MG63 (cell line): ENCODE measurements at places on chromosomes 16 and 17. TPM values are rescaled to one million over a fixed set of nuclear protein-coding genes. Genes with fewer than 3 reads are reported as not detected.

DNA sequence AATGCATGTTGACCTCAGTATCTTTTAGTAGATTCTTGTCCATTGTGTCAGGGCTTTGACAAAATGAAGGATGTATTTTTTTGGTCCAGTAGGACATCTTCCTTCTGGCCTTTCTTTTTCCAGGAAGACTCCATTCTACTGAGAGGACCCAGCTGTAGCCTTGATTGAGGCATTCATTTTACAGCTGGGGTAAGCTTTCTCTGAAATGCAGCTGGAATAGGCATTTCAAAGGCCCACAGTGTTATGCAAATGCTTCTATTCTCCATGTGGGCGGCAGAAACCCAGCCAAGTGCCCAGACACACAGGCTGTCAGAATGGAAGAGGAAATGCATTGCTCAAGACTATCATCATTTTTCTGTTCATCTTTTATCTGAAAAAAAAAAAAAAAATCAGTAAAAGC, 629.0 kb upstream of the CDH8 start:
- DNase-seq, result no peak

- peak; percentile 43 for DNase-seq
Measured at GRCh38 chr17:8060274-8060673, 21.4 kb downstream of the ALOX15B start.

- DNase-seq, result no peak
Measured at GRCh38 chr16:2962334-2963073, 1.6 kb upstream of the KREMEN2 start.

GAS2L2 gene
- total RNA-seq, result not detected in 2 replicates

DNA sequence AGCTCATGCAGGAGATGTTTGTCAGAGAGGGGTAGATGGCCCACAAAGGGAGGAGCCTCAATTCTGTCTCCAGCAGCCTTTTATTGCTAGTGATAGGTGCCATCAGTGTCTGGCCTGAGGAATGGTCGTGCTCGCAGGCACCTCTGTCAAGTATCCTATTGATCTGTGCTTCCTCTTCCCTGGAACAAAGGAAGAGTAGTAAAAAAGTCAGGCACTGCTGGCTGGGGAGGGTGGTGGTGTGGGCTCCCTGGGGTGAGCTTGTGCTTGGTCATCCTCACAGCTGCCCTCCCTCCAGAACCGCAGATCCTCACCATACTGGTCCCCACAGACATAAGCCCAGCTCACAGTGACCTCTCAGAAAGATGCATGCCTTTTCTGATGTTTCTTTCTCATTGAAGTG, 15.0 kb upstream of the SALL1 start:
- DNase-seq, result no peak

GRCh38 chr17:43591779-43592562, 45.8 kb upstream of the ETV4 start:
- peak; percentile 92 for DNase-seq

DNA sequence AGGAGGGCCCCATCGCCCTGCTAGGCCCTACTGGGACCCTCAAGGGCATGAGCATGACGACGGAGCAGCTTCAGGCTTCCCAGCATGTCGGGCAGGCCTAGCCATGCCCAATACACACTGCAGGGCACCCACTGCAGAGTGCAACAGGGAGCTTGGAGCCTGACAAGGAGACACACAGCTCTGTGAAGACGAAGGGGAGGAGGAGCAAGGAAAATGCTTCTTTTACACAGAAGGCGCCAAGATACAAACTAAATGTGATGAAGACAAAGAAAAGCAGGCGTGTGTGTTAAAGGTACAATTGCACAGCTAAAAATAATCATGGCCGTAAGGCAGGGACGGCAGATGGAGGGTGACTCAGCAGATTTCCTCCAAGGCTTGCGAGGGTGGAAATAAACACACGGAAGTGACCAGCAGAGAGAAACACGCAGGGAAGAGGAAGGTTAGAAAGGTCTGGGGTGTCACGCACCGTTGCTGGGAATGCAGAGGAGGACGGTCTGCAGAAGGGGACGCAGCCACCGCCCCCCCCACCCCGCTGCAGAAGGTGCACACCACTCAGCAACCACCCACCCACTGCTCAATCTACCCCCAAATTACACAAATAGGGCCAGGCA, 108.5 kb downstream of the ZNF778 start:
- peak; percentile 60 for DNase-seq

DNA sequence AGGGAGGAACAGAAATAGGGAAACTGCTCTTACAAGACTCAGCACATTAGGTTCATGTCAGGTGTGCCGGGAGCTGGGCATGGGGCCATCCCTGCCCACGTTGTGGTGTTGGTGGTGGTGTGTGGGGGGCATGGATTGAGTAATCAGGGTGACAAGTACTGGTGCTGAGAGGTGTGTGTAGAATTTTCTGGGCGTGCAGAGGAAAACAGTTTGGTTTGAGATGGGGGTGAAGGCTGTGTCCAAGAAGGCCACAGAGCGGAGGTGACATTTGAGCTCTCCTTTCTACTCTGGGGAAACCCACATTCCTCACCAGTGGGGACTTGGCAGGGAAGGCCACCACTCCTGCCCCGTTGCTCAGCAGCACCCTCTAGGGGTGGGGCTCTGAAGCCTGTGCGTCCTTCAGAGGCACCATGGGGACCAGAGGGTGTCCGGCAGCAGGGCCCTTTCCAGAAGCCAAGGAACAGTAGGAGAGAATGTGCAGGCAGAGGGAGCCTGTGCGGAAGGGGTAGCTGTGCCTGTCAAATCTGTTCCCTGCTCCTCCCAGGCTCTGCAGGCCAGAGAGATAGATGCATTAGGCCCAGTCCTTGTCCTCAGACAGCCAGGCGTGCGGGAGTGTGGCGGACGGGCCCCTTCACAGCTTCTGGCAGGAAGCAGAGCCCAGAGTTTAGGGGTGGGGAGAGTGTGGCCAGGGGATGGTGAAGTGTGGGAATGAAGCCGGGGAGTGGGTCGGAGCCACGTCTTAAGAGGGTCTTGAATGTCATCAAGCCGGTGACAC, 48.7 kb upstream of the GSE1 start:
- DNase-seq, result no peak

DNA sequence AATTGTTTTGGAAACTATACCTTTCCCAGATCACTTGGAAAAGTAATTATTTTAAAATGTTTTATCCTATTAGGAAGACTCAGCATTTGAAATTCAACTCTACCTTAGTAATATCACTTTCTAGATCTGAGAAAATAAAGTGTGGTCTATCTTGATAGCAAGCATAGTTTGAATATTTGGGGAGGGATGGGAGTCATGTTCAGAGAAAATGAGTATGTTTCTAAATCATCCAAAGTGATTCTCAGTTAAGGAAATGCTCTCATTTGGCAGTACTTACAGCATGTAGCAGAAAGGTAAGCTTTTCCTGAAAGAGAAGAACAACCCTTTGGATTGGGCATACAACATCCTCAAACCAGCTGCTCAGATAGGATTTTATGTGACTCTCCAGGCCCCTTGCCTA, 6.9 kb downstream of the C17orf75 start:
- no peak for DNase-seq

DNA sequence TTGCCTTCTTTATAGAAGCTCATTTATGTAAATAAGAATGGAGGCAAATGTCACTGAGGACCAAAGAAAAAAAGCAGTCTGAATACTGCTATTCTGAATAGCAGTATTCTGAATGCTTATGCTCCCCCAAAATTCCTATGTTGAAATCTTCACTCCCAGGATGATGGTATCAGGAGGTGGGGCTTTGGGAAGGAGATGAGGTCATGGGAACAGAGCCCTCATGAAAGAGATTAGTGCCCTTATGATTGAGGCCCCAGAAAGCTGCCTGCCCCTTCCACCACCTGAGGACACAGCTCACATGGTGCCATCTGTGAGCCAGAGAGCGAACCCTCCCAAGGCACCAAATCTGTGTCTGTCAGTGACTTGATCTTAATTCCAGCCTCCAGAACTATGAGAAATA, 28.8 kb downstream of the HEATR6 start:
- DNase-seq, result no peak

P2RX5 gene
- 12.0 and 12.3 TPM in 2 replicates for total RNA-seq

GRCh38 chr17:76191896-76192295, 48.4 kb downstream of the RNF157 start:
- no peak for DNase-seq

TPPP3 gene
- not detected in 2 replicates for total RNA-seq

MYH1 gene
- not detected in 2 replicates for total RNA-seq

TMEM114 gene
- not detected in 2 replicates for total RNA-seq

- DNase-seq, result no peak
Measured at GRCh38 chr17:71334048-71334751, 786.6 kb upstream of the SOX9 start.

CMTM2 gene
- total RNA-seq, result not detected in 2 replicates

CCL4 gene
- not detected in 2 replicates for total RNA-seq

GRCh38 chr17:57645950-57646665, 99.0 kb downstream of the CCDC182 start:
- DNase-seq, result no peak

EFCAB5 gene
- not detected in 2 replicates for total RNA-seq

GRCh38 chr16:21617607-21618006, 18.2 kb downstream of the METTL9 start:
- no peak for DNase-seq

GRCh38 chr16:53224951-53225533, 170.3 kb downstream of the CHD9 start:
- DNase-seq, result peak; percentile 3

DNA sequence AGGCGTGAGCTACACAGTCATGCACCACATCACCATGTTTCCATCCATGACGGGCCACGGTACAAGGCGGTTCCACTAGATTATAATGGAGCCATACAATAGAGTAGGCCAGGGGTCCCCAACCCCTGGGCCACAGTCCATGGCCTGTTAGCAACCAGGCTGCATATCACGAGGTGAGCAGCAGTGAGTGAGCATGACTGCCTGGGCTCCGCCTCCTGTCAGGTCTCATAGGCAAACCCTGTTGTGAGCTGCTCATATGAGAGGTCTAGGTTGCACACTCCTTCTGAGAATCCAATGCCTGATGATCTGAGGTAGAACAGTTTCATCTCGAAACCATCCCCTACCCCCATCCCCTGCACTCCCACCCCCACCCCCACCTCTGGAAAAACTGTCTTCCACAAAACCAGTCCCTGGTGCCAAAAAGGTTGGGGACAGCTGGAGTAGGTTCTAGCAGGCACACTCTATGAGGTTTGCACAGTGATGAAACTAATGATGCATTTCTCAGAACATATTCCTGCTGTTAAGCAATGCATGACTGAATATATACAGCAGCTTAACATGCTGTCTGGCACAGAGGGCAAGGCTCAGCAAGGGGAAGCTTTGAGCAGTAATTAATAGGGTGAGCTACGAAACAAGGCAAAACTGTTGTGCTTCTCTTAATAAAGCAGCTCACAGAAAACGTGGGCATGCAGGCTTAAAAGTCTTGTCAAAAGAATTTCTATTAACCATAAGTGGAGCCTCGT, 108.0 kb downstream of the VPS53 start:
- no peak for DNase-seq

GRCh38 chr17:62321451-62321850, 58.9 kb upstream of the EFCAB3 start:
- DNase-seq, result no peak

NPIPB9 gene
- total RNA-seq, result 0.46 TPM in 1 of 2 replicates, not detected in the other

INCA1 gene
- total RNA-seq, result not detected in 2 replicates

CCL23 gene
- total RNA-seq, result not detected in 2 replicates

- DNase-seq, result no peak
Measured at GRCh38 chr16:87170310-87170709, 146.9 kb downstream of the C16orf95 start.

DNA sequence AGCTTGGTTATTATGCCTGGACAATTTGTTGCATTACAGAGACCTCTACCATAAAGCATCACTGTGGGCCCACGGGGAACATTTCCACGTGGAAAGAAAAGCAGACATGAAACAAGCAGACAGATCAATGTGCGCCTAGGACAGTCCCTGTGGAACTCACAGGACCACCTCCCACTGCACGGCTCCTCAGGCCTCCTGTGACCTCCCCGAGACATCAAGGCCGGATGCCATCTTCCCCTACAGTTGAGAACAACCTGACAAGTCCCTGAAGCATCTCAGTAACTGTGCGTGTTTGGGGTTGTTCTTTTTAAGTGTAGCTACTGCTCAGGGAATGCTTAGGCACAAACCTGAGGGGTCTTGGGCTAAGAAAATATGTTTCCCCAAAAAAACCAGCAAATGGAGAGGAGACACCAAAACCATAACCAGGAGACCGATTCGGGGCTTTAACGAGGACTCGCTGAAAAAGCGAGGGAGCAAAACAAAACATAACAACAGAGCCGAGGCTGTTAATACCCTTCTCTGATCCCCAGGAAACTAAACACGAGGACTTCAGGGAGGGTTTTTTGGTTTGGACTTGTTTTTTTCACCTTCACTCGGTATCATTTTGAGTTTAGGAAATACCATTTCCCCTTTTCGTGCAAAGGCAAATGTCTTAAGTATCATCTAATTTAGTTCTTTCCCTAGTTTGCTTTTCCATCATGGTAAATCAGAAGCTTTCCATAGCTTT, 87.1 kb downstream of the CYTH1 start:
- no peak for DNase-seq

CD79B gene
- total RNA-seq, result not detected in 2 replicates

KRTAP9-8 gene
- not detected in 2 replicates for total RNA-seq

GRCh38 chr16:78535098-78535497, 435.6 kb downstream of the WWOX start:
- no peak for DNase-seq

- DNase-seq, result no peak
Measured at GRCh38 chr17:20225162-20226115, 216.3 kb downstream of the SPECC1 start.

GRCh38 chr17:81918832-81919545, 1.0 kb upstream of the SIRT7 start:
- no peak for DNase-seq

DNA sequence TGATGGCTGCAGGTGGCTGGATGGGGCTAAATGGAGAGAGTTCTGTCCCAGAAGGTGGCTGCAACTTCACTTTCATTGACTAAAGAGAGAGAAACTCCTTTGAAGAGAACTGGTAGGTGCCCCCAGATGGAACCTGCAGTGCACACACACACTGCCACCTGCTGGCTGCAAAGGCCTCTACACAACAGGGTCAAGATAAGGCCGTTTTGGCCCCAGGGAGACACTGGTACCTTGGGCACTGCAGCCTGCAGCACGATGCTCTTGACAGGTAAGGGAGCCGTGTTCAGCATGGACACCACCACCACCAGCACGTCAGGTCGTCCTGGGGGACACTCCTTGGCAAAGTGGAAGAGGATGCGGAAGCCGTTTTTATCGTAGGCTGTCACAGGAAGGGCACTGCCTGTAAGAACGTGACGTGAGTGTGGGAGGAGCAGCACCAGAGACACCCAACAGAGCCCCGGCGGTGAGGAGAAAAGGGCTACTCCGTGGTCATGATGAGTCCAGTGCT, 22.7 kb downstream of the GGA3 start:
- DNase-seq, result peak; percentile 58

HSD17B2 gene
- total RNA-seq, result 1.9 and 7.0 TPM in 2 replicates

TAT gene
- not detected in 2 replicates for total RNA-seq

TNFSF12 gene
- 0.33 TPM in 1 of 2 replicates, not detected in the other for total RNA-seq

- no peak for DNase-seq
Measured at GRCh38 chr17:71986886-71987285, 133.9 kb upstream of the SOX9 start.

SLX4 gene
- 2.6 and 4.8 TPM in 2 replicates for total RNA-seq

TBCD gene
- total RNA-seq, result 45.7 and 73.6 TPM in 2 replicates

- no peak for DNase-seq
Measured at GRCh38 chr17:9859781-9860180, 34.1 kb downstream of the GLP2R start.

CFAP52 gene
- total RNA-seq, result not detected in 2 replicates

CRHR1 gene
- total RNA-seq, result not detected in 2 replicates

GRIN2C gene
- not detected in 2 replicates for total RNA-seq

GRCh38 chr17:77829843-77830799, 128.4 kb upstream of the TNRC6C start:
- peak; percentile 83 for DNase-seq

PPL gene
- 0.07 and 0.36 TPM in 2 replicates for total RNA-seq
